ENCODE measurements at places on chromosomes 7 and 10.

DNA sequence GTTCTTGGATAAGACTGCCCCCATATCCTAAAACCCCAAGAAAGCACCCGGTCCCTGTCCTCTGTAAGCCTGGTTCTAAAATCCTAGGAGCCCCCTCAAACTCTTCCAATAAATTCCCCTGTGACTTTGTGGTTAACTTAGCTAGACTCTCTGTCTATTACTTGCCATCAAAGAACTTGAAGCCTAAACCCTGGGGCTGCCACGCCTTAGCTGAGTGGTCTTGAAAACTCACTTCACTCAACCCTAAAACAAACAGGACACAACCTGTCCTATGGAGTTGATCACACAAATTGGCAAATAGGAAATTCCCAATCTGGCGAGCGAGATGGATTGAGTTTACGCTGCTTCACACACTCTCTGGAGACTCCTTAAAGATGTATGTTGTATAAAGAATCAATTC lies 191.4 kb upstream of the SVIL start:
- H3K27me3 ChIP-seq = no peaks in the 10 kb centered on the region
- no peak for DNase-seq
- H3K36me3 ChIP-seq = no peaks in the 10 kb centered on the region
- no peak overlapping the region for H3K4me3 ChIP-seq

DNA sequence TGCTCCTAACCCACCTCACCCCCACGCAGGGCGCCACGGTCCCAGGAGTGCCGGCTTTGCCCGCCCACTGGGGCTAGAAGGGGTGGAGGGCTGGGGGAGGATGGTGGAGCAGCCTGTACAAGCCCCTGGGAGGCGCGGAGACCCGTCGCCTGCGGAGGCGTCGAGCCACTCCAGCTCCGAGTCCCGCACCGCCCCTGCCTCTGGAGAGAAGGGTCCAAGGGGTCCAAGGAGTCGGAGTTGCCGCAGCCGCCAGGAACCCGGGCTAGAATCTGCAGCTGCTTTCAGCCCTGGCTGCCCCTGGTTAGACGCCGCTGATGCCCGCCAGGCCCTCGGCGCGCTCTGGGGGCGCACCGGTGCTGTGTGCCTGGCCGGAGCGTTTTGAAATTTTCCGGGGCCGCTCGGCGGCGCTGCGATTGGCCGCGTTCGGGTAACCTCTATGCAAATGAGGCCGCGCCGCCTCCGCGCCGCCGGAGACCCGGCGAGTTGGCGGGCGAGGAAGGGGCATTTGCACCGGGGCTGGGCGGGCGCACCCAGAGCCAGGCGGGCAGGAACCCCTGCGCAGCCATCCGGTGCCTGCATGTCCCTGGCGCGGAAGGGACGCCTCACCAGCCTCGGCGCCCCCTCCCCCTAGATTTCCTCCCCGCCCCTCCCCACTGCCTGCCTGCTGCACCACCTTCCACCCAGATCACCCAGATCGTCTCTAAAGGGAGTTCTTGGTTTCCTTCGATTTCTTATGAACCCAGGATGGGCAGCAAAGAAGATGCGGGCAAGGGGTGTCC lies at the start of gene HMX2:
Gene HMX2 (plus strand): TSS at position 502 of the 779 bp plus-strand sequence. CDS start 243 bp downstream, at position 745.
- peaks cover 71% of the 10 kb centered on the region for H3K4me1 ChIP-seq
- peak; percentile 82 for DNase-seq
- no peak within 1 kb of the TSS for H3K27ac ChIP-seq
- no peaks in the 10 kb centered on the region for H3K36me3 ChIP-seq
- peaks cover 97% of the 10 kb centered on the region for H3K27me3 ChIP-seq

- no peaks in the 10 kb centered on the region for H3K4me1 ChIP-seq
- no peak overlapping the region for H3K27ac ChIP-seq
- no peak overlapping the region for H3K4me3 ChIP-seq
Observed at GRCh38 chr10:132677473-132678227, 108.3 kb downstream of the NKX6-2 start.

GRCh38 chr7:90207956-90208355 lies 3.6 kb upstream of the STEAP2 start:
- H3K27ac ChIP-seq = no peak overlapping the region
- no peaks in the 10 kb centered on the region for H3K36me3 ChIP-seq
- peaks cover 16% of the 10 kb centered on the region for H3K4me1 ChIP-seq
- DNase-seq = no peak

GRCh38 chr10:28711776-28712175 lies 34.5 kb downstream of the BAMBI start:
- H3K27ac ChIP-seq = no peak overlapping the region
- no peak for DNase-seq
- no peaks in the 10 kb centered on the region for H3K4me1 ChIP-seq
- H3K4me3 ChIP-seq = no peak overlapping the region
- H3K36me3 ChIP-seq = no peaks in the 10 kb centered on the region
- H3K27me3 ChIP-seq = no peaks in the 10 kb centered on the region

GRCh38 chr7:128801003-128801402 lies 9.2 kb downstream of the CCDC136 start:
- H3K27ac ChIP-seq = no peak overlapping the region
- H3K4me1 ChIP-seq = no peaks in the 10 kb centered on the region
- no peaks in the 10 kb centered on the region for H3K27me3 ChIP-seq
- H3K36me3 ChIP-seq = peaks cover 27% of the 10 kb centered on the region
- DNase-seq = no peak
- H3K4me3 ChIP-seq = no peak overlapping the region

DNA sequence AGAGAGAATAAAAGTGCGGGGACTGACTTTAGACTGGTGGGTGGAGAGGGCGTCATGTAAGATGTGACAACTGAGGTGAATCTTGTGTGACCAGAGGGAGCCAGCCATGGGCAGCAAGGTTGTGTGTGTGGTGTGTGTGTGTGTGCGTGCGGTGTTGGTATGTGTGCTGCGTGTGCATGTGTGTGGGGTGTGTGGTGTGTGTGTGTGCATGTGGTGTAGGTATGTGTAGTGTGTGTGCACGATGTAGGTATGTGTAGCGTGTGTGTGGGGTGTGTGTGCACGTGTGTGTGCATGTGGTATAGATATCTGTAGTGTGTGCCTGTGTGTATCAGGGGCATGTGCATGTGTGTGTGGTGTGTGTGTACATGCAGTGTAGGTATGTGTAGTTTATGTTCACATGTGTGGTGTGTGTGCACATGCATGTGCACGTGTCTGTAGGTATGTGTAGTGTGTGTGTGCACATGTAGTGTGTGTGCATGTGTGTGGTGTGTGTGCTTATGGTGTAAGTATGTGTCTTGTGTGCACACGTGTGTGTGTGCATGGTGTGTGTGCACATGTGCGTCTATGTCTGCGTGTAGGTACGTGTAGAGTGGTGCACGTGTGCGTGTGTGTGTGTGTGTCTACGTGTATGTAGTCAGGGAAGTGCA lies 312.3 kb upstream of the MKI67 start:
- H3K27me3 ChIP-seq = no peaks in the 10 kb centered on the region
- no peak overlapping the region for H3K4me3 ChIP-seq
- no peaks in the 10 kb centered on the region for H3K36me3 ChIP-seq
- H3K4me1 ChIP-seq = peaks cover 15% of the 10 kb centered on the region
- H3K27ac ChIP-seq = no peak overlapping the region

DNA sequence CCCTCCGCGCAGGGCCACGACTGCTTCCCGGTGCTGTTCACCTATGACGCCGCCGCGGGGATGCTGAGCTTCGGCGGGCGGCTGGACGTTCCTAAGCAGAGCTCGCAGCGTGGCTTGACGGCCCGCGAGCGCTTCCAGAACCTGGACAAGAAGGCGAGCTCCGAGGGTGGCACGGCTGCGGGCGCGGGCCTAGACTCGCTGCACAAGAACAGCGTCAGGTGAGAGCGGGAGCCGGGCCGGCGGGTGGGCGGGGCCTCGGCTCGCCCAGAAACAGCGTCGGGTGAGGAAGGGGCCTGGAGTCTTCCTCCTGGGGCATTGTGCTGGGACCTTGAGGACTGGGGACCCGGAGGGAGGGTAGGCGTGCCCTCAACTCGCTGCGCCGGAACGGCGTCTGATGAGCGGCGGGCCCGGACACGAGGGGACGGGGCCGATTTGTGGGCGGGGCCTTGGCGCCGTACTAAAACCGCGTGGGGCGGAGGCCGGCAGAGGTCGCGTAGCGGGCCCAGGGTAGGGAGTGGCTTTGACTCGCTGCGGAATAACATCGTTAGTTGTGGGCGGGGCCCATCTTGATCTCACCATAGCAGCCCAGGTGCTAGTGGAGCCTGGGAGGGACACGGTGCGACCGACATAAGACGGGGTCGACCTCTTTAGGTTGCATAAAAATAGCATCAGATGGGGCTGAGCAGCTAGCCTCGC lies 15.6 kb downstream of the PDAP1 start:
- peak; percentile 93 for DNase-seq
- peak overlapping the region; percentile 90 for H3K27ac ChIP-seq
- H3K27me3 ChIP-seq = no peaks in the 10 kb centered on the region
- peak overlapping the region; percentile 65 for H3K4me3 ChIP-seq
- peaks cover 8% of the 10 kb centered on the region for H3K36me3 ChIP-seq

DNA sequence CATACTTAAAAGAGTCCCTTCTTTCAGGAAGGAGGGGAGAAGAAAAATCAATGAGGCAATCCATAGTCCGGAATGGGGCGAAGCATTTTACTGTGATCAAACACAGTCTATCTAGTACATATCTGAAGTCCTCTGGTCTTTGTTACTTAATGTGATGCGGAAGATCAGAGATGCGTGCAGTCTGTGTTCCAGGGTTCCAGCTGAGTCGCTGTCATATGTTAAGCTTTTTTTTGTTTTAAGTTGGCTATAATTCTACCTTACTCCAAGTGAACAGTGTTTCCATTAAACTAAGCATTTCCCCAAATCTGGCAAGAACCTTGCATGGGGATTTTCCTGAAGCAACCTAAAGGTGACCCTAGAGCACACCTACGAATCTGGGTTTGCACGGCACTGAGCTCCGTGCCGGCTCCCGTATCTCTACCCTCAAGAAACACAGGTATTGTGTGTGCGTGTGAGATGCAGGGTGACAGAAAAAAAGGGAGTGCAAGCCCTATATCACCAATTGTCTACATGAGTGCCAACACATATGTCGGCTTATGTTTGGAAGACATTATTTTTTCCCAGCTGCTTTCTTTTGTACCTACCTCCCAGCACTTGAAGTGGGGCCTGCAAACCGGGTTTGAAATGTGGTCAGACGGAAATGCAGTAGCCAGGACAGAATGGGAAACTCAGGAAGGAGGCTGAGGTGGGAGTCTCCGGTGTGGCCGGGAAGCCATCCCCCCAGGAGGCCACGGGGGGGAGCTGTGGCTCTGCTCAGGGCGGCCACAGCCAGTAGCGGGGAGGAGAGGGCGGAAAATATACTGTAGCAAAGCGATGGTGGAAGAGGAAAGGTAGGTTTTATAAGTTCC lies 435.8 kb upstream of the MGMT start:
- H3K36me3 ChIP-seq = no peaks in the 10 kb centered on the region
- peaks cover 16% of the 10 kb centered on the region for H3K4me1 ChIP-seq
- H3K27me3 ChIP-seq = no peaks in the 10 kb centered on the region
- peak; percentile 80 for DNase-seq
- no peak overlapping the region for H3K27ac ChIP-seq

DNA sequence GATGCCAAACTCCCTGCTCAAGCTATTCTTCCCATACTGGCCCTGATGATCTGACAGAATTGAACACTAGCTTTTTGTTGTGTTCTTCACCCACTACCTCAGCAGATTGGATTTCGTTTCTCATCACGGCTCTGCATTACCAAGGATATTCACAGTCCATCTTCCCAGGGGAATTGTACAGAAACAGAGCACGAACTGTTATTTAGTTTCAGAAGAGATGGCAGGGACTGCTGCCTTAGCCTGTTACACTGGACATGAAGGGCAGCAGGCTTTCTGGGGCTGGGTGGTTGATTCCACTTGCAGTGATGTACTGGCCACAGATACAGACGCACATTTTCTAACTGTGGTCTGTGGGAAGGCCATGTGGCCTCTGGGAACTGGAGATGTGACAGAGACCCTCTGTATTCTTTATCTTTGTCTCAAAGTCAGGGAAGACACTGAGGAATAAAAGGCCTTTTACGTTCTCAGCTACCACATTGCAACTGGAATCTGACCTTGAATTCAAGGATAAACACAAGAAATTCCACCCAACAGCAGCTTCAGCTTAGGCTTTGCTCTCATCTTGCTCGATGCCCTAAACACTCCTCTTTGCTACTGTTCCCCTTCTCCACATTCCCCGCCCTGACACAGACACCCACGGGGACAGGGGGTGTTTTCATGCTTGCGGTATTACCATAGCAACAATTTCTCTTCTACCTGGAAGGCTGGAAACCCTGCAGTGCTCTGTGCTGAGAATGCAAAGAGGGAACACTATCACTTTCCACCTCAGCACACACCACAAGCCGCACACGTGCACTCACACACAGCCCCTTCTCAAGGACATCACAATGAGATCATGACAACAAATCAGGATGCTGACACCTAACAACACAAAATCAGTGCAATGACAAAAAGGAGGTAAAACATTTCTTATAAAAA lies 81.7 kb downstream of the RNF216 start:
- no peaks in the 10 kb centered on the region for H3K27me3 ChIP-seq
- peak overlapping the region; percentile 45 for H3K27ac ChIP-seq
- no peak overlapping the region for H3K4me3 ChIP-seq
- peaks cover 3% of the 10 kb centered on the region for H3K4me1 ChIP-seq
- H3K36me3 ChIP-seq = no peaks in the 10 kb centered on the region
- peak; percentile 42 for DNase-seq

- no peak overlapping the region for H3K27ac ChIP-seq
- no peak for DNase-seq
- H3K4me3 ChIP-seq = no peak overlapping the region
- no peaks in the 10 kb centered on the region for H3K27me3 ChIP-seq
- peaks cover 14% of the 10 kb centered on the region for H3K36me3 ChIP-seq
Observed at GRCh38 chr10:14873090-14873760, 5.4 kb upstream of the SUV39H2 start.

GRCh38 chr7:106038916-106039315 lies 73.2 kb downstream of the SYPL1 start:
- no peak overlapping the region for H3K27ac ChIP-seq
- no peak overlapping the region for H3K4me3 ChIP-seq
- H3K36me3 ChIP-seq = no peaks in the 10 kb centered on the region
- no peak for DNase-seq
- no peaks in the 10 kb centered on the region for H3K27me3 ChIP-seq

DNA sequence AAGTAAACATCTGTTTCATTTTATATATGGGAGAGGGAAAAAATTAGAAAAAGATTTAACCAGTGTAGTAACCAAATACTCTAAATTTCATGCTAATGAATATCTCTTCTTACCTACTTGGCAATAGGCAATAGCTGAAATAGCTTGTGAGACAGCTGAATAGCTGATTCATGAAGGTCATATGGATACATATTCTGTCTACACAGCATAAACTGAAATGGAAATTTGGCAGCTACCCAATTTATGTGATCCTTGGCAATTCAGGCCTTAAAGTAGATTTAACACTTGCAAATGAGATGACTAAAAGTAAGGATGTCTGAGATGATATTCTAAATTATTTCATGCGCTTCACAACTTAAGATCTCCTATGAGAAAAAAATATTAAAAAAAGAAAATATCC lies 261.2 kb upstream of the SEMA3A start:
- no peak for DNase-seq
- H3K27ac ChIP-seq = no peak overlapping the region
- no peaks in the 10 kb centered on the region for H3K4me1 ChIP-seq
- no peaks in the 10 kb centered on the region for H3K36me3 ChIP-seq

GRCh38 chr7:151371266-151371665 lies 29.7 kb downstream of the NUB1 start:
- peaks cover 11% of the 10 kb centered on the region for H3K4me1 ChIP-seq
- H3K4me3 ChIP-seq = no peak overlapping the region
- H3K27me3 ChIP-seq = no peaks in the 10 kb centered on the region
- DNase-seq = no peak
- no peaks in the 10 kb centered on the region for H3K36me3 ChIP-seq
- no peak overlapping the region for H3K27ac ChIP-seq

Data from GM23338 (cell line).